ENCODE measurements at places on chromosomes 13 and 19.

DNA sequence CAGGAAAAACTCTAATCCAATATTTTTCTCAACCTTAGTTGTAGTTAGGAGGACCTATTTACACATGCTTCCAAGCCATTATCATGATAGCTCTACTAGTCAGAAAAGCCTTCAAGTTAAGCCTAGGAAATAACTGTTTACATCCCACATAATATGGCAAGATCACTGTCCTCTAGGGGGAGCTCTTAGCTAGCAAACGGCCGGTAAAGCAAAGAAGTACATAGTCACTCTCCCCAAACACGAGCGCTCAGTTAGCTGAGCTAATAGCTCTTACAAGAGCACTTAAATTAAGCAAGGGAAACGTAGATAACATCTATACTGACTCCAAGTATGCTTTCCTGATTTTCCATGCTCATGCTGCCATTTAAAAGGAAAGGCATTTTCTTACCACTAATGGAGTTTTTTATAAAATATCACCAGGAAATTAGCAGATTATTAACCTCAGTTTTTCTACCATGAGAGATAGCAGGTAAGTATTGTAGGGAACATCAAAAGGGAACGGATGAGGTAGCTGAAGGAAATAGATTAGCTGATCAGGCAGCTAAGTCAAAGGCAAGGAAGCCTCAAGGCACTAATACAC, 100.6 kb upstream of the PABPC3 start:
- DNase-seq: peak; percentile 43

DNA sequence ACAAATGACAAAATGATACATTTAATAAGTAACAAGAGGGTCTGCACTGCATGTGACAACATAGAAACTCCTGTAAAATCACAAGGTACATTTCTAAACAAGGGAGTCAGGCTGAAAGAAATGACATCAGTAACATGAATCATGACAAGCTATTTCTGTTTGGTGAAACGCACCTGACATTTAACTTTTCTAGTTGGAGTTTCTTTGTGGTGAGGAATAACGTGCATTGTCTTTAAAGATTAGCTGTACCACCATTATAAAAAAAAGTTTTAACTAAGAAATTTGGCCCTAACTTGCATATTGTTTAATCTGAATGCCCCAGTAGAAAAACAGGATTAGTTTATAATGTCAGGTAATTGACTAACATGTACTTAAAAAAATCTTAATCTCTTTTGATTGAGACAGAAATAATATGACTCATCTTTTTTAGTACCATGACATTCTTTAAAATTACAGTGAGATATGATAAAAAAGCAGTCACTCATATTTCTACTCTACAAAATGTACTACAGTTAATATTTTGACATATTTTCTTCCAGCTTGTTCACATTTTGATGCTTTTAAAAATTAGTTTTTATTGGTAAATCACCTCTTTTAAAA, 418.2 kb downstream of the KLF12 start:
- DNase-seq: no peak

DNA sequence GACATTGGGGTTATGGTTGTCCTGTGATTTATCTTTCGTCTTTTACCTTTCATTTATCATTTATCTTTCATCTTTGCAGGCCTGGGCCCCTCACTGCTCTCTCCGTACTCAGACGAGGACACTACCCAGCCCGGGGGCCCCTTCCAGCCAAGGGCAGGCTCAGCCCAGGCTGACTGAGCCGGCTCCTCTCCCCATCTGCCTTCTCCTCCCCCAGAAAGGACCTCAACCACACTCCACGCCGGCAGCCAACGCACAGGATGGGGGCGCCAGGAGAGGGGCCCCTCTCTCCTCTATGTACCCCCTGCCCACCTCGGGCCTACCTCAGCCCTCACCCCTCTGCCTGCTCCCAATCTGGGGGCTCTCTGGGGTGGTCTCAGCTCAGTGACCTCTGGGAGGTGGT, 7.4 kb upstream of the PPP5C start:
- no peak for DNase-seq

GRCh38 chr19:45440873-45441654, 17.3 kb upstream of the ERCC1 start:
- no peak for DNase-seq

DNA sequence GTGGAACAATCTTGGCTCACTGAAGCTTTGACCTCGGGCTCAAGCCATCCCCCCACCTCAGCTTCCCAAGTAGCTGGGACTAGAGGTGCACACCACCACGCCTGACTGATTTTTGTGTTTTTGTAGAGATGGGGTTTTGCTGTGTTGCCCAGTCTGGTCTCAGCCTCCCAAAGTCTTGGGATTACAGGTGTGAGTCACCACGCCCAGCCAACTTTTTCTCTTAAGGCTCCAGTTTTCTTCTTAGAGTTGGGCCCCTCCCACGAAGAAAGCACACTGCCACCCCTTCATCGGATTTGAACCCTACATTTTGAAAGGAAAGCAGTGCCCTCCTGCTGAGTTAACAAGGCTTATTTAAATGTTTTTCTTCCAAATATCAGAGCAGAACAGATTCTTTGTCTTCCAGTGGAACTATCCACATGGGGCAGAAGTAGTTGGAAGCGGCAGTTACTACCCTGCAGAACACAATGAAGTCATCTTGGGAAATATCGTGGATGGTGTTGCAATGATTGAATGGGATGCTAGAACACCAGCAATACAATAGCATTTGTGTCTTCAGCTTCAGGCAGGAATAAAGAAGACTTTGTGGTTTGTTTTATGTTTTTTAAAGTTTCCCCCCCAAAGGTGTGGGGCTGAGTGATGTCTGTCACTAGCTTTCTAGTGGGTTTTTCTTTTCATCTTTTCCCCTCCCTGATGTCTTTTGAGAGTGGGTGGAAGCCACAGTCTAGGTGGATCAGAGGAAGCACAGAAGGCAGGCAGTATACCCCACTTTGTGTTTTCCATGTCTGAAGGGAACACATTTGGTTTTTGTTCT, 8.9 kb downstream of the ACTN4 start:
- no peak for DNase-seq

- no peak for DNase-seq
Measured at GRCh38 chr19:447816-448560, 12.8 kb downstream of the SHC2 start.

DNA sequence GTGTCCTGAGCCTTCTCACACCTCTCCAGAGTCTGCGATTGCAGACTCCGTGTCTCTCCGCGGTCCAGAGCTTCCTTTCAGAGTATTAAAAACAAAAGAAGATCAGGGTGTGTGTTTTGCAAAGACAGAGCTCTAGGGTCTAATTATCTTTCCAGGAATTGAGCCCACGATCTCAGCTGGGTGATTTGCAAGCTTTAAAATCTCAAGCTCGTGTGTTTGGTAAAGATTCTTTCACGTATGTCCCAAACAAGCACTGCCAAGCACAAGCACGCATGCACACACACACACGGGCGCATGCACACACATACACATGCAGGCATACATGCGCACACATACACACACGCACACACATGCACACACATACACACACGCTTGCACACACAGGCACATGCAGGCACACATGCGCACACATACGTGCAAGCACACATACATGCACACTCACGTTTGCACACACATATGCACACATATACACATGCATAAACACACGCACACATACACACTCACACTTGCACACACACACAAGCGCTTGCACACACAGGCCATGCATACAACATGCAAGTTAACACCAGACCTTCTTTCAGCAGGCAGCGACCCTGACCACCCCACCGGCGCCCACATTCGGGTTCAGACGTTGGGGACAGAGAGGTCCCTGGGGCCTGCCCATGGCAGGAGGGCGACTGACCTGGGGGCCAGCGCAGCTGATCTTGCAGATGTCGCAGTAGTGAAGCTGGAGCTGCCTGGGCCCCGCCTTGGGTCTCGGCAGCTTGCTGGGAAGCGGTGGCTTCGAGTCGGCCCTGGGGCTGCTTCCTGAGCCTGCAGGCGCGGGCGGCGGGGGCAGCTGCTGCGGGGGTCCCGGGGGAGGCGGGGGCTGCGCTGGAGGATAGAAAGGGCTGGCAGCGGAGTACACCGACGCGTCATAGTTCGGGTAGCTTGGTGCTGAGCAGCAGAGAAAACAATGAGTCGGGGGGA, 37.9 kb downstream of the ZFR2 start:
- no peak for DNase-seq

- no peak for DNase-seq
Measured at GRCh38 chr13:109379930-109380329, 406.5 kb downstream of the IRS2 start.

- DNase-seq: no peak
Measured at GRCh38 chr13:74770361-74770760, 636.2 kb upstream of the KLF12 start.

GRCh38 chr13:36862002-36862685, 43.1 kb downstream of the RFXAP start:
- DNase-seq: no peak

DNA sequence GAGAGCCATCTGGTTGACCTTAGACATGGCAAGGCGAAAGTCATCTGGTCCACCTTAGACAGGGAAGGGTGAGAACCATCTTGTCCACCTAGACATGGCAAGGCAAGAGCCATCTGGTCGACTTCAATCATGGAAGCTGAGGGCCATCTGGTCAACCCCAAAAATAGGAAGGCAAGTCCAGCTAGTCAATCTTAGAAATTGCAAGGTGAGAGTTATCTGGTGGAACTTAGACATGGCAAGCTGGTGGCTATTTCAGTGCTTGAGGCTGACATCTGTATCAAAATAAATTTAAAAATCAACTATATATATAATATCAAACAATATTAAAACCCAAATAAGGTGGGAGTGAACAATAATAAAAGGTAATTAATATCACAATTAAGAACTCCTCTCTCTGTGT, 83.9 kb downstream of the ZNF726 start:
- DNase-seq: no peak
